ENCODE measurements at places on chromosomes 4 and X. TPM values are rescaled to one million over a fixed set of nuclear protein-coding genes. Genes with fewer than 3 reads are reported as not detected.

Gene SPANXC
- not detected for total RNA-seq

Gene ELMOD2
- total RNA-seq: 45.2 TPM

Gene TNIP3
- total RNA-seq: under 0.01 TPM

Gene HADH
- 10.6 TPM for total RNA-seq

Gene CORIN
- 0.82 TPM for total RNA-seq

Gene DMRTC1
- not detected for total RNA-seq

Gene SRPX2
- total RNA-seq: 0.41 TPM

Gene ADH7
- total RNA-seq: not detected

Gene CLCN4
- 84.8 TPM for total RNA-seq

Gene NALF2
- total RNA-seq: 2.0 TPM

Gene DCX
- total RNA-seq: 231 TPM

Gene SH2D1A
- not detected for total RNA-seq

Gene SLC10A3
- total RNA-seq: 2.4 TPM

Gene ADAM29
- total RNA-seq: 0.41 TPM

Gene CHRDL1
- total RNA-seq: 23.2 TPM

Gene CXXC4
- total RNA-seq: 68.1 TPM

Gene PF4V1
- 0.41 TPM for total RNA-seq

Gene GABRB1
- 85.6 TPM for total RNA-seq

Gene NCAPG
- 5.7 TPM for total RNA-seq

Gene TMSB15A
- 220 TPM for total RNA-seq

Gene ARAP2
- 57.1 TPM for total RNA-seq

Gene CFAP299
- 1.2 TPM for total RNA-seq

Gene ESX1
- not detected for total RNA-seq

Gene PDCL2
- not detected for total RNA-seq
